GM12878 (cell line): ENCODE measurements at places on chromosomes 1 and 21.

DNA sequence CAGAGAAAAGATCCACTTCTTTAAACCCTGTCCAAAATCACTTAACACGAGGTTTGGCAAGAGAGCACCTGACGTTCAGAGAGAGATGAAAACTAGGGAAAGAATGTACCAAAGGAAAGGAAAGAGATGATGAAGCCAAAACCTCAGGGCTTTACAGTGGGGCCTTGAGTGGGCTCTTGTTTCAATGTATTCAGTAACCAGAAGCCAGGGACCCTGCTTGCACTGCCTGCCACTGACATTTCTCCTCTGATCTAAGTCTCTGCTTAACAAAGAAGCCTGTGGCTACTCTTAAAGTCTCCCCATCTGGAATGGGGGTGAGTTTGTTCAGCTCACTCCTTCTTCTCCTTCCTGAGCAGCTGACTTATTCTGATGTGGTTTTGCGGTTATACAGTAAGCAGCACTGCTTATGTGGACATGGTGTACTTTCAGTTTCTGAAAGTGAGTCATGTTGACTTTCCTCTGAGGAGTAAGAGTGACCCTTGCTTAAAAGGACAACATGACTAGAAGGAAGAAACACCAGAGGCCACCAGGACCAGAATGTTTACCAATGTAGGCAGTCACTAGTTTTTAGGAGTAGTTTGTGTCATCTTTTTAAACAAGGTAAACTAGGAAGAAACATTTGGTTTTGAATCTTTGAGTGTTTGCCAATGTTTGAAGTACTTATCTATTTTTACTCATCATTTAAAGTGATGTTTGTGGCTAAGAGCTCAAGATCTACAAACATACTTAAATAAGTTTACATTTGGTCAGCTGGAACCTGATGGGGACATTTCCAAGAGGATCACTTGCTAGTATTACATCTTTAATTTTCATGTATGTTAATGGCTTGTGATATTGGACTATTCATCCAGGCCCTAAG, 87.4 kb downstream of the FASLG start:
- peak; percentile 70 for DNase-seq

DNA sequence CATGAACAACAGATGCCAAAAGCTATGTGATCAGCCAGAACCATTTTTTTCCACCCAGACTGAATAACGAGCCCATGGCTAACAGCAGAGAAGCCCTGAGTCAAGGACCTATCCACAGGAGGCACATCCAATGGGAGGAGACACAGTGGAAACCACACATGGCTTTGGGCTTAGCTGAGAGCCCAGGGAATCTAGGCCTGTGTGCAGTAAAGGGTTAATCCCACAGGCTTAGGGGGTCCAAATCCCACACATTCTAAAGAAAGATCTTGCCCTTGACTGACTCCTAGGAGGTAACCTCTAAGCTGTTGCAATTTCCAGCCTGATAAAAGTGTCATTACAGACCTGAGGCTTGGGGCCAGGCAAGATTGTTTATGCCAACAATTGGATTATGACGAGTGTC, 194.5 kb downstream of the DSCAM start:
- no peak for DNase-seq

DNA sequence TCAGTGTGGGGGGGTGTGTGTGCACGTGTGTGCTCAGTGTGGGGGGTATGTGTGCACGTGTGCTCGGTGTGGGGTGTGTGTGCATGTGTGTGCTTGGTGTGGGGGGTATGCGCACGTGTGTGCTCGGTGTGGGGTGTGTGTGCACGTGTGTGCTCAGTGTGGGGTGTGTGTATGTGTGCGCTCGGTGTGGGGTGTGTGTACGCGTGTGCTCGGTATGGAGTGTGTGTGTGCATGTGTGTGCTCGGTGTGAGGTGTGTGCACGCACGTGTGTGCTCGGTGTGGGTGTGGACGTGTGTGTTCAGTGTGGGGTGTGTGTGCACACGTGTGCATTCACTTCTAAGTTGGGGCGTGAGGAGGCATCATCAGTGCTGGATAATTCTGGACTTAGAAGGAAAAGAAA, 77.9 kb downstream of the PRDM16 start:
- DNase-seq = no peak

GRCh38 chr1:156004843-156005584, 15.7 kb downstream of the SSR2 start:
- DNase-seq = no peak

GRCh38 chr1:101748077-101748476, 248.6 kb downstream of the OLFM3 start:
- no peak for DNase-seq

DNA sequence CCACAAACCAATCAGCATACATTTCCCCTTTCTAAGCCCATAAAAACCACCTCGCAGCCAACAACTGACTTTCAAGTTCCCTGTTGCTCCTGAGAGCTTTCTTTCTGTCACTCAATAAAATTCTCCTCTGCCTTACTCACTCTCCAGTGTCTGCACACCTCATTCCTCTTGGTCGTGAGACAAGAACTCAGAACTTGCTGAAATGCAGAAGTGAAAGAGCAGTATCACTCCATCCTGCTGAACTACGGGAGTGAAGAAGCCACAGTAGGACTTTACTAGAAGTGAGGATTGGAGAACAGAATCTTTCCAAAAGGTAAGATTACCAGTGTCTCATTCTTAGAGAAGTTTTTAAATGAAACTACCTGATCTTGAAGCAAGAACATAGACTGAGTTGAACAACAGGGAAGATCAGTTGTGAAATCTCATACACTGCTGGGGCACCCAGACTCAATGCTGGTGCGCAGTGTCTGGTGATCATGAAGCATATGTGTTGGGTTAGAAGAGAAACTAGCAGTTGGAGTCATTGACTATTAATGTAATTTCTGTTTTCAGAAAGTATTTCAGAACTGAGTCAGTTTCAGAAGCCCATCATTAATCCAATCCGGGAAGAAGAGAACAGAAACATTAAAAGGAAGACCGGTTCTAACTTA, 726.9 kb upstream of the TMPRSS15 start:
- no peak for DNase-seq

GRCh38 chr1:228276174-228276831, 68.5 kb downstream of the OBSCN start:
- no peak for DNase-seq

GRCh38 chr1:2228157-2228594, at the start of gene SKI:
Gene SKI, plus strand, starts transcription at chr1:2228319. Its CDS starts 448 bp downstream, at chr1:2228767.
- DNase-seq = no peak

GRCh38 chr1:185645162-185645640, 89.0 kb upstream of the HMCN1 start:
- no peak for DNase-seq

DNA sequence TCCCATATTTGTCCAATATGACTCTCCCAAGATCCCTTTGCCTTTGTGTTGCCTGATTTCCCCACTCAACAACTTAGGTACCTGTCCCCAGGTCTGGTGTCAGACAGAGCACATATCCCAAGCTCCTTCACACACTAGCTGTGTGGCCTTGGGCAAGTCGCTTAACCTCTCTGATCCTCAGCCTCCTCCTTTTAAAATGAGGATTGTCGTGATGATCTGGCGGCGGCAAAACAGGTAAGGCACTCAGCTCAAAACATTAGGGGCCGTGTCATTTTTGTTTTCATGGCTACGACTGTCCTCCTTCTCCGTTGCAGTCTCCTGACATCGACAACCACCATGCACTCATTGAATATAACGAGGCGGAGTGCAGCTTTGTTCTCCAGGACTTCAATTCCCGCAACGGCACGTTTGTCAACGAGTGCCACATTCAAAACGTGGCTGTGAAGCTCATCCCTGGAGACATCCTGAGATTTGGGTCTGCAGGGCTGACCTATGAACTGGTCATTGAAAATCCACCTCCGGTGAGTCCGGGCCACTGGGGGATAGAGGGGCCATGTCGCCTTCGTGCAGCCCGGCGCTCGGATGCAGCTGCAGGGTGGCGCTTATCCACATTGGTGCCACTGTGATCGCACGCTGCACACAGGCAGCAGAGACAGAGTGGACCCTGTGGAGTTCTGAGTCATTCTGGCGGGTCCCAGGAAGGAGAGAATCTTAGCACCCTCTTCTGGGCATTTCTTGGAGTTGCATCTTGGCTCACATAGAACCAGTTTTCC, 25.2 kb downstream of the FHAD1 start:
- DNase-seq = no peak

GRCh38 chr1:11980676-11980972, 380 bp downstream of the MFN2 start:
- no peak for DNase-seq

GRCh38 chr1:209884665-209885117, 53.3 kb upstream of the SYT14 start:
- peak; percentile 11 for DNase-seq

DNA sequence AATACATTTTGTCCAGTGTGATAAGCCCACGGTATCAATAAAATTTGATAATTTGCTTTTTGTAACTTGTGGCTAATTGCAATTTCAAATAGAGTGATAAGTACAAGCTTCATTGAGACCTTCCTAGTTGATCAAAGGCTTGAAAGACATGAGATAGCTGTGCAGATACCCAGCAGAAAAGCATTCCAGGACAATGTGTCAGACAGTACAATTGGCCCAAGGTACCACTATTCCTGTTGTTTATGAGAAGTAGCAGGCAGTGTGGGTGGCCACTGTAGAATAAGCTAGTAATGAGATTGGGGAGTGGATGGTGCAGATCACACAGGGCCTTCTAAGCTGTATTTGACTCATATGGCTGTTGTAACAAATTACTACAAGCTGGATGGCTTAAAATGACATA, 182.2 kb downstream of the AMY1C start:
- DNase-seq = no peak

- DNase-seq = no peak
These were observed 89.5 kb downstream of the OLFM3 start for GRCh38 chr1:101907264-101907663.

- no peak for DNase-seq
These were observed 29.8 kb downstream of the SLC30A1 start for GRCh38 chr1:211549092-211549711.

- peak; percentile 1 for DNase-seq
These were observed 207.9 kb upstream of the C1orf87 start for GRCh38 chr1:60281360-60281932.

DNA sequence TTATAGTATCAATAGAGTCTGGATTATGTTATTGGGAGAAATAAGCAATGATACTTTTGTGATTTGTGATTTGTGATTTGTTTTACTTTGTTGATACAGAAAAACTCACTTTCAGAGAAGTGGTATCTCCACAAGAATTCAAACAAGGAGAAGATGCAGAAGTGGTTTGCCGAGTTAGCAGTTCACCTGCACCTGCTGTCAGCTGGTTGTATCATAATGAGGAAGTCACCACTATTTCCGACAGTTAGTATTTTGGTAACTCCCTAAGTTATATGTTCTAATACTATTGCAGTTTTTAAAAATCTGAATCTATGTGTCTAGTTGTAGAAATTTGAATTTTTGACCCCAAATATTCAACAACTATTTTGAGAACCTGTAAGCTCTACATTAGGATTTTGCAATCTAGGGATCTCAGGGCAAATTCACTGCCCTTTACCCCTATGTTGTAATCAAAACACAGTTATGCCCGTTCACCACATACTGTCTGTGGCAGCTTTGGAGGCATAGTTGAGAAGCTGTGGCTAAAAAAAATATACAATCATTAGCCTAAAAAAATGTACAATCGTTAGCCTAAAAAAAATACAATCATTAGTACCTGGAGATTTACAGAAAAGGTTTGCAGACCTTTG, 288.1 kb downstream of the NCAM2 start:
- no peak for DNase-seq

GRCh38 chr1:27087371-27088220, 67.3 kb downstream of the SLC9A1 start:
- DNase-seq = no peak

DNA sequence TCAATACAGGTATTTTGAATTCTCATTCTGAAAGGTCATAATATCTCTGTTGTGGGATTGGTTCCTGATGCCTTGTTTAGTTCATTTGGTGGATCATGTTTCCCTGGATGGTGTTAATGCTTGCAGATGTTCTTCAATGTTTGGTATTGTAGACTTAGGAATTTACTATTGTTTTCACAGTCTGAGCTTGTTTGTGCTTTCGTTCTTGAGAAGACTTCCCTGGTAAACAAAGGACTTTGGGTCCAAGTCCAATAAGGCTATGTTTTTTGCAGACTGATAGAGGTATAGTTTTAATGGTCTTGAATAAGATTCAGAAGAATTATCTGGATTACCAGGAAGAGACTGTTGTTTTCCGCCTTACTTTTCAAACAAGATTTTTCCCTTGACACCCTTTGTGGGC, 1646.3 kb downstream of the AMY1C start:
- DNase-seq = no peak

- no peak for DNase-seq
These were observed 20.8 kb upstream of the RLF start for GRCh38 chr1:40140211-40140973.

DNA sequence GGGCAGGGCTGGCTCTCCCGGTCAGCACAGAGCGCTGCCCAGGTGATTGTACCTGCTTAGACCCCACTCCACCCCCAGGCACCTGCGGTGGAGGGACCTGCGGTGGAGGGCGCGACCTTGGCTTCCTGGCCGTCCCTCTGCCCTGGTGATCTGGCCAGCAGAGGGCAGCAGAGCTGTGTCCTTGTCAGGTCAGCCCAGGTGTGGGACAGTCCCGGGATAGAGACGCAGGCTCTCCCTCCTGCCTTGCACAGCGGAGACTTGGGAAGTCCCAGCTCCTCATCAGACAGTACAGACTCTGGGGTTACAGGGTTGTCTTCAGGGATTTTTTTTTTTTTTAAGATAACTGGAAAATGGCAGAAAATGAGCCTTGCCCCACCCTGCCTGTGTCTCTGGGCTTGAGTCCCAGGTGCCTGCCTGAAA, 10.0 kb downstream of the SLX9 start:
- no peak for DNase-seq

DNA sequence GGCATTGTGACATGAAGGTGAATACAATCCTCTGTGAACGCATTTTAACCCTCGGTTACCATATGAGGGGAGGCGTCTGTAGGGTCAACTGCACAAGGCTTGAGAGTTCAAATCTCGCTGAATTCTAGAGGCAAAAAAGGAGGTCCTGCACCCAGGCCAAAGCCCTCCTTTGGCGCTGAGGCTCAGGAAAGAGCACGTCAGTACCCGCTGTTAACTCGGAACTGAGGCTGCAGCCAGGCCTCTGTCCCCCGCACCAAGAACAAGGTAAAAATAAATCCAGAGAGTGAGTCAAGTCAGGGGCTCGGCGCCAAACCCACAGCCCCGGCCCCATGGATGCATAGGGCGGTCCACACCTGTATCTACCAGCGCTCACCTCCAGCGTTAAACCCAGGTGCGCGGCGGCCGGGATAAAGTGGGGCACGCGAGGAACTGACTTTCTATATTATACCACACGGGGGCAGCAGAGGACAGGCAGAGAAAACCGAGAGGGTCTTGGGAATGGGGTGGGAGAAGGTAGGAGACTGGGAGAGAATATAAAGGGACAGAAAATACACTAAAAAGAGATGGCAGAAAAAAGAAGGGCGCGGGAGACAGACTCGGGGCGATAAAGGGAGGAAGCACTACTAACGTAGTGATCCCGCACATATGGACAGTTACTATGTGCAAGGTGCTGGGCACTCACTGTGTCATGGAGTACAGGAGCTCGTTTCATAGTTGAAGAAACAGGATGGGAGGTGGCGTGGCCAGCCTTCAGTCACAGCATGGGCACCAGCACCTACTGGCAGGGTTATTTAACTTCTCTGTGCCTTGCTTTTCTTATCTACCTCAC, 54.9 kb downstream of the DMRTA2 start:
- no peak for DNase-seq
